ENCODE measurements at places on chromosomes 2 and 18.

DNA sequence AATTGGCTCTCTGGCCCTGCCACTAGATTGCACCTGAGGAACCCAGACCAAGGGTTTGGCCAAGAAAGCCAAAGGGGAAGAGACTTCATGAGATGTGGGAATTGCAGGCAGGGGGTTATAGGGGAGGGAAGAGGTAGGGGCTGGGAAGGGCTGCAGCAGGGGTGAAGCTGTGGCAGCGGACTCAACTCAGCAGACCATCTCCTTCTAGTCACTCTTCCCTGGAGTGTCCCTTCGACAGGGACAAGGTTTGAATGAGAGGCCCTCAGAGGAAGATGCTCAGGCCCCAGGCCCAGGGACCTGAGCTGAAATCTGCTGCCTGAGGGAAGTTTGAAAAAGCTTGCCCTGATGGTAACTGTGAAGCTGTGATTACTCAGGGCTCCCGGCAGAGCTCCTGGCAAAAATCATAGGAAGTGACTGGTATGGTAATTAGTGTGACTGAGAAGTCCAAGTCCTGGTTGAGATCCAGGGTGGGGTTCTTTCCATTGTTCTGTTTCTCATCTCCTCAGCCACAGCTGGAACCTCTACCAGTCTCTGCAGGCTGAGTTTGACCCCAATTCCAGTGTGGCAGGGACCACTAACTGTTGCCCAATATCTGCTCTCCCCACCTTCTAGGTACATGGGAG is 300.9 kb downstream of the CYP26B1 start:
- no peak for DNase-seq

DNA sequence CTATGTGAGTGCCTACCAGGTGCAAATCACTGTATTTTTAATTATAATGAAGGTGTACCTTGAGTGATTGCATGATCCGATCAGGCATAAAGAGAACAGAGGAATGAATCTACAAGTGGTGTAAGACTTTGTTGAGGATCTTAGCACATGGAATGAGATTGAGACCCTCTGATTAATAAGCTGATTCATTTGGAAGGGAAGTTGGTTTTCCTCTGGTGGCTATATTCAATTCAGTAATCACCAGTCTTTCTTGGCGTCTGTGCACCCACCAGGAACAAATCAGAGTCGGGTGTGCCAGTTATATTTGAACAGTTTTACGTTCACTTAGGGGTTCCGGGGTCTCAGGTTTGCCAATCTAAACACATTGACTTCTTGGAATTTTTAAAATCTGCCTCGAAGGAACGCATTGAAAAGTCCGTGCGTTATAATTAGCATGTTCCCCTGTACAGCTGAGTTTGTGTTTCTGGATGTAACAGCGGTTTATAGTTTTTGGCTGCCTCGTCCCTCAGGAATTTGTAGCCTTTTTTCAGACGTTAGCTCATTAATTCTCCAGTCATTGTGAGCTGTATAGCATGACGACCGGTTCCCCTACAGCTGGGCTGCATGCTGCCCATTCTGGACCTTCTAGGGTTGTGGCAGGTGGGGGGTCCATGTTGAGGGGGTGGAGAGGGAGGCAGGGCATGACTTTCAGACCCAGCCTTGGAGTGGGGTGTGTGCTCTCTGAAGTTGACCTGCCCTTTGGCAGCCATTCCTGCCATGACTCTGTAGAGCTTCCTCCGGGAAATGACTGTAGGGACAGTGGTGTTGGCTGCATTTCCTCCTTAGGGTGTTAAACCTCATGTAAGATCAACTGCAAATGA is 20.3 kb downstream of the MYO1B start:
- DNase-seq: no peak

DNA sequence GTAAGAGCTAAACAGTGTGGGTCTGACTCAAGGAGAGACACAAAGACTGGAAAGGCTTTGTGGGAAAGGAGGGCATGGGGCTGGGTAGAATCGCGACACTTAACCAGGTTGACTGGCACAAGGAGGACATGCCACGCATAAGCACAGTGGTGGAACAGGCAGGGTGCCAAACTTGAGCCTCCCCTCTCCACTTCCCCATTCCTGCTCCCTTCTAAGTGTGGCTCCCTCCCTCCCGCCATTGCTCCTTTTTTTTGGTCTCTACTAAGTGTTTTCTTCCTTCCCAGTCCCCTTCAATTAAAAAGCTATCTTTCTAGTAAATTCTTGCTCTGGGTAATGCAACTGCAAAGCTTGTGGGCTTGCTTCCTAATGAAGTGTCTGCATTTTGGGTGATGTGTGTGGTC is 40.3 kb upstream of the ZFP36L2 start:
- DNase-seq: peak; percentile 86

DNA sequence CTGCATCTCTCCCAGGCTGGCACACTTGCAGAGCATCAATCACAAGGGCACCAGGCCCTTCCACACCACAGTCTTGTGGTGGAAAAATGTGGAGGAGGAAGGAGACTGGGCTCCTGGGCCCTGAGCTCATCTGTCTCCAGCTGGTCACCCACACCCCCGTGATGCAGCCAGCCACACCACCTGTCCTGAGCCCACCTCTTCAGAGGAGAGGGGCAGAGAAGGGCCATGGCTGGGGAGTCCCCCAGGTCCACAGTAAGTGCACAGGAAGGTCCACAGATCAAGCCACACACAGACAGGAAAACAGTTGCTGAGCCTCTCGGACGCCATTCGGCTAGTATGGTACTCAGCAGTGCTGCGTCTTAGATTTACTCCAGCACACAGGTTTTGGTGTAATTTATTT is 203.5 kb upstream of the SALL3 start:
- peak; percentile 40 for DNase-seq

Measured in sigmoid colon (tissue), 7 donors.